ENCODE measurements at places on chromosomes 3 and 15.
A peak's percentile ranks its signal among the peaks of the same experiment; 100 is the strongest.

GRCh38 chr3:64427671-64428070 is 202.4 kb upstream of the PRICKLE2 start:
- no peak for DNase-seq

GRCh38 chr3:72848703-72849081 is 447 bp upstream of the SHQ1 start:
- DNase-seq = no peak

DNA sequence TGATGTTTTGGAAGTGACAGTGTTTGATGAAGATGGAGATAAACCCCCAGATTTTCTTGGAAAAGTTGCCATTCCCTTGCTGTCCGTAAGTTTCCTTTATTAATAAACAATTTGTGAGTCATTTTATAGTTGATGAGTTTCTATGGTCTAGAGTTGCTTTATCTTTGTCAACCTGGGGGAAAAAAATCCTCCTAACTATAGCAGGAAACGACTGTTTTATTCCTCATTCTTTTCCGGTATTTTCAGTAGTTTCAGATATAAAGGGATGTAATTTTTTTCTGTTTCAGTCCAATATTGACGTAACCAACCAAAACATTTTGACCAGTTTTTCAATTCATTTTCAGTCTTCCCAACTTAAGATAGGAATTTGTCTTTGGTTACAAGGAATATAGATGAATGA is 154.1 kb downstream of the MCTP2 start:
- no peak for DNase-seq

GRCh38 chr3:152060701-152061100 is 187.3 kb downstream of the SUCNR1 start:
- no peak for DNase-seq

DNA sequence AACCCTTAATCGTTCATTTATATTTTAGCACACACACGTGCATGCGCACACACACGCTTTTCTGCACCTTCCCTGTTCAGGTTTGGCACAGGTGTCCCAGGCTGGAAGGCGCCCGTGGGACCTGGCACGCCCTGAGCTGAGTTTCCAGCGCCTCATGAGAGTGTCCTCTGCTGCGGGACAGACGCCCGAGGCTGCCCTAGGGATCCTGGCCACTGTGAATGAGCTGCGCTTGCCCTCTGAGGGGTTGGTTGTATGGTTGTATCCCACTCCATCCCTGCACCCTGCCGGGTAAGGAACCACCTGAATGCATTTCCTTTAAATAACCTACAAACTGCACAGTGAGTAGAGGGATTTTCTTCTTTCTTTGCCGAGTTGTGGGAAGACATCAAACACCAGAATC is 12.2 kb upstream of the MEX3B start:
- no peak for DNase-seq

DNA sequence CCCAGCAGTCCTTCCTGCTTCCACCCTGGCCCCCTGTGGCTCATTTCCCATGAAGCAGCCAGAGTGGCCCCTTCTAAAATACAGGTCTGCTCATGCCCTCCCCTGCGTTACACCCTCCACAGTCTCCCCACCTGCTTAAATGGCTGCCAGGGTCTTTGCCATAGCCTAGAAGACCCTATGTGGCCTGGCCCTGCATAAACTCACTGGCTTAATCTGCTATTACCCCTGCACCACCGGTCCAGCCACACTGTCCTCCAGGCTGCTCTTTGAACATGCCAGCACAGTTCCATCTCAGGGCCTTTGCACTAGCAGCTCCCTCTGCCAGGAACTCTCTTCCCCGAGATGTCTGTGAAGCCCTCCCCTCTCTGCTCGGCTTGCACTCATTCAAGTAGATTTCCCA is 166.8 kb downstream of the NTRK3 start:
- DNase-seq = no peak

DNA sequence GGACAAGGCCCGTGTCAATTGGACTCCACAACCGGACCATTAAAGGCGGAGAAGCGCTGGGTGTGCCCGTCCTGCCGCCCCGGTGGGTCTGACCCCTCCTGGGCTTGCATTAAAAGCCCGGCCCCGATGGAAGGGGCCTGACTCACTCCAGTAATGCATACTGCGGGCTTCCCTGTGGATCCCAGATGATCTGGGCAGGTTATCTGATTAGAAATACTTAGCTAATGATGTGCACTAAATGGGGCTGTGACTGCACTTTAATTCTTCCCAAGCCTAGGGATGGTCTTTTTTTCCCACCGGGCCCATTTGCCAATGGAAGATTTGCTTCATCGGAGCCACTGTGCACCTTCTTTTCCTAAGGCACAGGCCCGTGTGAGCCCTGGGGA is 124.9 kb downstream of the TMEM266 start:
- DNase-seq = no peak

DNA sequence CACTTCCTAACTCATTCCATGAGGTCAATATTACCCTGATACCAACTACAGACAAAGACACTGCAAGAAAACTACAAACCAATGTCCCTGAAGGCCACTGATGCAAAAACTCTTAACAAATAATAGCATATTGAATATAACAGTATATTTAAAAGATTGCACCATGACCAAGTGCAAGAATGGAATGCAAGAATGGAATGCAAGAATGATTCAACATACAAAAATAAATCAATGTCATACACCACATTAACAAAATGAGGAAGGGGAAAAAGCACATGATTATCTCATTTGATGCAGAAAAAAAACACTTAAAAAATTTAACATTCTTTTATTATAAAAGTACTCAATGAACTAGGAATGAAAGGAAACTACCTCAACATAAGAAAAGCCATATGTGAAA is 463.1 kb upstream of the NECTIN3 start:
- no peak for DNase-seq

DNA sequence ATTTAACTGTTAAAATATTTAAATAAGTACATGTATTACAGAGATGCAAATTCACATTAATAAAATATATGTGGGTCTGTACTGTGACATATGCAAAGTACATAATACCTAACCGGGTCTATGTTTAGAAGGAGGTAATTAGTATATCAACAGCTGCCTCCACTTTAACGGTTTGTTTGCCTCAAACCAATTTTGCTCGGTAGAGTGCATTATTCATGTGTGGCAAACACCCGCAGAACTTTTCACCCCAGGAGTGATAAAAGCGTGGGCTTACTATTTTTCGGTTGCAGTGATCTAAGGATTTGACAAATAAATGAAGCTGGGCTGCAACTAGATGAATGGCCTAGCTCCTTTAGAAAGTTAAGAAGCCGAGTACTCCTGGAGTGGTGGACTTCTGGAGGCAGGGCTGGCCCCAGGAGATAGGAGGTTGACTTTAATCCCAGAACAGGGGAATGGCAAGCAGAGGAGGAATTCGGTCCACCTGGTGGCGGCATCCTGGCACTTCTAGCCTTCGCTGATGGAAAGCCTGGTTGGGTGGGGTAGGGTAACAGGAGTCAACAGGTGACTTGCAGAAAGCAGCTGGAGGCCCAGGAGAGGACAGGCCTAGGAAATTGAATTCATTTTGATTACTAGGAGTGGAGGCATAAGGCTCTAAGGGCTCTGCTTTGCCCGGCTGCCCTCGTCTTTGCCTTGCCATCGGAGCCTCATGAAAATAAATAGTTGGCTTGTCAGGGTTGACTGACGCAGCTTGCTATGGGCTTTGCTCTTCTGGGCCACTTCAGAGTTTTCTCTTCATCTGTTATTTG is 2.4 kb downstream of the SLCO3A1 start:
- peak; percentile 63 for DNase-seq

GRCh38 chr3:136992115-136992514 is 34.3 kb downstream of the IL20RB start:
- DNase-seq = no peak

- DNase-seq = no peak
These were observed 41.0 kb upstream of the ZNF280D start for GRCh38 chr15:56774356-56774755.

- DNase-seq = no peak
These were observed 42.8 kb upstream of the NSMCE3 start for GRCh38 chr15:29312387-29312786.

DNA sequence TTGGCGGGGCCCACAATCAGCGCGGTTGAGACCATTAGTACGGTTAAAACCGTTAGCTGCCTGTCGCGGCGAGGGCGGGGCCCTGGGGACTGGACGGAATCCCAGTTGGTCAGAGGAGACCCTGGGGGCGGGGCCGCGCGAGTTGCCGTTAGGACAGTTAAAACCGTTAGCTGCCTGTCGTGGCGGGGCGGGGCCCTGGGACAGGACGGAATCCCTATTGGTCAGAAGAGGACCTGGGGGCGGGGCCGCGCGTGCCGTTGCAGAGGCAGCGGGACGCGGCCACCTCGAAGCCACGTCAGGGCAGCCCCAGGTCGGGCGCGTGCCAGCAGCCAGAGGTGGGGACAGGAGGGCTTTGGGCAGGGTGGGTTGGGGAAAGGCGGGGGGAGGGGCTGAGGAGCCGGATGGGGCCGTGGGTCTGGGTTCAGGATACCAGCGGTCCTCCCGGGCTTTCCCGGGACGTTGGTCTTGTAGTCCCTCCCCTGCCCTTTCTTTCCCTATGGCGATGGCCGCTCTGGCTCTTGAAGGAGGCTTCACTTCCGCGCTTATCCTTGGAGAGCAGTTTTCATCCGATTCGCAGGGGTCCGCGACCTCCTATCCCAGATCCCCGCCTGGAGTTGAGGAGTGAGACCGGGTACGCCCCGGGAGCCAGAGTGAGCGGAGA is 28.0 kb downstream of the KLHDC8B start:
- no peak for DNase-seq

DNA sequence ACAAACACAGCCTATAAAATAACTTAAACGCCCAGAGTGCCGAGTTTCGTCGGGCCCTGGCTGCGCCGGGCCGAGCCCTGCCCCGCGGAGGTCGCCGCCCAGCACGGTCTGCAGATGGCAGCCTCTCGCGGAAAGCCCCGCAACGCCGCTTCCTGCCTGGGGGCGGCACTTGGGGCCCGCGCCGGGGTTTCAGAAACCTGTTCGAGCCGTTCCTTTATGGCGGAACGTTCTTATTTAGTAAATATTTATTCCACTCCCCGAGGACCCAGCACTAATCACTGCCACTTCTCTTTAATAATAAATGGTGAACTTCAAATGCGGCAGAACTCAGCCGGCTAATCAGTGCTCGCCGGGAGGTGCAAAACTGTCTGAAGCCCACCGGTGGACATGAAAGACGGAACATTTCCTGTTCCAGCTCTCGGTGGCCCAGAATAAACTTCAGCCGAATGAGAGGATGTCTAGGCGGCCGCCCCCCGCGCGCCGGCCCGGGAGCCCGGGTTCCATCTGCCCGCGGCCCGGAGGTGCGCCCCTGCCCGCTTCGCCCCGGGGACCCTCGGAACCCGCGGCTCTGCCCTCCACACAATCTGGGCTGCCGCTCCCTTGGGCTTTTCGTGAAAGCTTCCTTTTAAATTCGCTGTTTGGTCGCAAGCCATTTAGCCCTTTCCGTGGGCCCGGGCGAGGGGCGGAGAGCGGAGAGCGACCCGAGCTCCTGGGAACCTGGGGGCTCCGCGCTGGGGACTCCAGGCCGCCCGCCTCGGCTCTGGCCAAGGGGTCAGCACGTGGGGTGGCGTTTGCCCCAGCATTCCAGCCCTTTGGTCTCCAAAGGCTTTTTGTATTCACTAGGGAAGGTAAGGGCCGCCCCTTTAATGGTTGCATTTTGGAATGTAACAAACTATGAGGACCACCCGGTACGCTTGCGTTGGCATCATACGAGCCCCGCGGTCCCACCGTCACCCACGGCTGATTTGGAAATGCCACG is 110.8 kb upstream of the ATP11B start:
- DNase-seq = no peak

DNA sequence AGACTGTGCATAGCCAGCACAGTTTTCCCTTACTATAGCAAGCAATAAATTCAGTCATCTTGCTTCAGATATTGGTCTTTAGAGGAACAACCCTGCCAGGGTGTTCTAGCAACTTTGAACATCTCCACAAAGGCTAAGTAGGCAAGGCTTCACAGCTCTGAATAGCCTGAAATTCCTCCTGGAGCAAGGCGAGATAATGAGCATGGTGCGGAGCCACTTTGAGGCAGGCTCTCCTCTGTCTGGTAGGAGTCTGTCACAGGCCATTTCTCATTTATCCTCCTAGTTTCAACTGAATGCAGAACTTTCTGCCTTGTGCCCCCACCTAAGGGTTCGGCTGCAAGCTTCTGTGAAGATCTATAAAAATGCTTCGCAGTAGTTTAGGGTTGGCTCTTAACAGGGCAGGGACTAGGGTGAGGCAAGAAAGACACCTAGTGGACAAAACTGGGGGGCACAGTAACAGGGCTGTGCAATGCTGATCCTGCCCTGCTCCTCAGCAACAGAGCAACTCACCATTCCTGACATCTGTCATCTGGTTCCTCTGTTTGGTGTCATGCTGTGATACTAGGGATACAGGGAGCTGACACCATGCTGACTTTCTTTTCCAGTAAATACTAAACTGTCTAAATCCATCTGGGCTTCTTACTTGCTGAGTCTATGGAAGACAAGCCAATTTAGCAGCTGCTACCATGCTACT is 16.6 kb upstream of the EHHADH start:
- peak; percentile 41 for DNase-seq

GRCh38 chr3:128491941-128492670 is 895 bp downstream of the GATA2 start:
- DNase-seq = no peak

- DNase-seq = peak; percentile 55
These were observed 21.9 kb downstream of the PLCL2 start for GRCh38 chr3:16906682-16907081.

GRCh38 chr3:10454907-10455544 is 50.4 kb downstream of the ATP2B2 start:
- DNase-seq = no peak

DNA sequence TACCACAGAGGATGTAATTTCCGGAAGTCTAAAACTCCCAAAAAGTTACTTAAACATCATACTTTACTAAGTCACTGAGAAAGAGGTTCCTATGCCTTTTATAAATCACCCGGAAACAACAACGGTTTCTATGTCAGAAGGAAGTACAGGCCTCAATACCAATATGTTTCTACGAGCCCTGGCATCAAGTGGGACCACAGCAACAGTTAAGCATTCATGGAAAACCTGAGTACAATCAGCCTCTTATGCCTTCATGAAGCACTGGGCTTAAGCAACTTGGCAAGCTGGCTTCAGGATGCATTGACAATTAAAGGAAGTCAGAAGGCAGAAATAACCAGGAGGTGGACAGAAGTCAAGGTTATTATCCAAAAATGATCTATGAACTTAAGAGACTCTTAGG is 19.1 kb upstream of the B3GNT5 start:
- DNase-seq = no peak

GRCh38 chr3:53694666-53695323 is 151.4 kb downstream of the CHDH start:
- no peak for DNase-seq

DNA sequence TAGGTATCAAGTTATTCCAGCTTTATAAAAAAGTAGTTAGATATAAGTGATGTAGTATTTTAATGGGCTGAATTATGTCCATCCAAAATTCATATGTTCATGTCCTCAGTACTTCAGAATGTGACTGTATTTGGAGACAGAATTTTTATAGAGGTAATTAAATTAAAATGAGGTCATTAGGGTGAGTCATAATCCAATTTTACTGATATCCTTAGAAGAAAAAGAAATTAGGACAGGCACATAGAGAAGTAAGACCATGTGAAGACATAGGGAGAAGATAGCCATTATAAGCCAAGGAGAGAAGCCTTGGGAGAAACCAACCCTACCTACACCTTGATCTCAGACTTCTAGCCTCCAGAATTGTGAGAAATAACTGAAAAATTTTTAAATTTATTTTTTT is 30.3 kb downstream of the RAP2B start:
- DNase-seq = no peak

All from MCF 10A (cell line).